ENCODE measurements at places on chromosomes 11 and 22.

GRCh38 chr11:13143486-13144297 is 133.9 kb upstream of the BMAL1 start:
- no peak for DNase-seq

- DNase-seq = no peak
Measured at GRCh38 chr22:48180631-48181030, 1418.2 kb downstream of the TBC1D22A start.

DNA sequence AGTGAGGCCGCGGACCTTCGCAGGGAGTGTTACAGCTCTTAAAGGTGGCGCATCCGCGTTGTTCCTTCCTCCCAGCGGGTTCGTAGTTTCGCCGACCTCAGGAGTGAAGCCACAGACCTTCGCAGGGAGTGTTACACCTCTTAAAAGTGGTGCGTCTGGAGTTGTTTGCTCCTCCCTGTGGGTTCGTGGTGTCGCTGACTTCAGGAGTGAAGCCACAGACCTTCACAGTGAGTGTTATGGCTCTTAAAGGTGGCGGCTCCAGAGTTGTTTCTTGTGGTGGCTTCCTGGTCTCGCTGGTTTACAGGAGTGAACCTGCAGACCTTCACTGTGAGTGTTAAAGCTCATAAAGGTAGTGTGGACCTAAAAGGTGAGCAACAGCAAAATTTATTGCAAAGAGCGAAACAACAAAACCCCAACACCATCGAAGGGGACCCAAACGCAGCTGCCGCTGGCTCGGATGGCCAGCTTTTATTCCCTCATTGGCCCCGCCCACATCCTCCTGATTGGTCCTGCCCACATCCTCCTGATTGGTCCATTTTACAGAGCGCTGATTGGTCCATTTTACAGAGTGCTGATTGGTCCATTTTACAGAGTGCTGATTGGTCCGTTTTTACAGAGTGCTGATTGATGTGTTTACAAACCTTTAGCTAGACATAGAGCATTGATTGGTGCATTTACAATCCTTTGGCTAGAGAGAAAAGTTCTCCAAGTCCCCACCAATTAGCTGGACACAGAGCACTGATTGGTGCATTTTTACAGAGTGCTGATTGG is 1.2 kb upstream of the TMEM45B start:
- no peak for DNase-seq

GRCh38 chr22:48068323-48068885 is 1306.0 kb downstream of the TBC1D22A start:
- no peak for DNase-seq

DNA sequence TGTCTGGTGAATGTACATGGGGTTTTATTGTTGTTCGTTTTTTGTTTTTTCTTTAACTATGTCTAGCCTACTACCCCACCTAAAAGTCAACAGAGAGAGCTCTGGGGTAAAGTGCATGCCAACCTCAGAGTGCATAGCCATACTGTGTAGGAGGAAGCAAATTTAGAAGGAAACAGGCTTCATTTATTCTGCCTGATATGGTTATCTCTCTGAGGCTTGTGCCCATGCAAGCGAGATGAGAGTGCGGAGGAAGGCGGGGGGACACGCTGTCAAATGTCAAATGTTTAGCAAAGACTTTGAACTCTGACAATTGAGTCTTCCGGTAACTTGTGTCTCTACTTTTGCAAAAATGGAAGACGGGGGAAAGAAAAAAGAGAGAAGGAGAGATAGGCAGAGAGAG is 295.5 kb downstream of the ETS1 start:
- no peak for DNase-seq

DNA sequence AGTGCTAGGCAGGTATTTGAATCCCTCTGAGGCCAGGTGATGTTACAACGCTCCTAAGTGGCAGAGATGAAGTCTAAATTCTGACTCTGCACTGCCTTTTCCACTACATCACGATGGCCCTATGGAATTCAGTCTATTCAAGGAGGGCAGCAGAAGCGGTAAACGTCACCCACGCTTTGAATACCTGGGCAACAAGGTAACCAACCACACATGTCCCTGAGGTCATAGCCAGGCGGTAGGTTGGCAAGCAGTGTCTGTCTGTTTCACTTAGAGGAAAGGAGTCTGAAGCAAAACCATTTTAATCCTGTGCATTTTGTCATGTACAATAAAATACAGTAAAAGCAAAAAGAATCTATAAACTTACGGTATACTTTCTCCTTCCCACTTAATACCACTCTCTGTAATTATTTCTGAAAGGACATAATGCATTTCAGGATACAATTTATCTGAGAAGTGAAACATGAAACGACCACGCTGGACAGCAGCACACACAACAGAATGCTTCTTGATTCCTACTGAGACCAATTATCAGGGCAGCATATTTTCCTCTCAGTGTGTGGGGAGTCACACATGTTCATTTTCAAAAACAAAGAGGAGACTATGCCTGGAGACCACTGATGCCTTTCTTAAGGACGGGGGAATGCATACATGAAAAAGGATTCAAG is 51.3 kb downstream of the PRDM10 start:
- DNase-seq = no peak

- DNase-seq = no peak
Measured at GRCh38 chr11:132838627-132839026, 693.7 kb downstream of the OPCML start.

GRCh38 chr22:20080776-20081654 is 974 bp downstream of the DGCR8 start:
- no peak for DNase-seq

GRCh38 chr22:19941365-19942082 is at the start of the genes COMT and TXNRD2:
TSS of gene COMT (plus strand) at chr22:19941772. CDS start at chr22:19962527, 20,755 bp downstream.
TSS of gene TXNRD2 (minus strand) at chr22:19941818. CDS start at chr22:19941803, 15 bp downstream.
- DNase-seq = no peak

DNA sequence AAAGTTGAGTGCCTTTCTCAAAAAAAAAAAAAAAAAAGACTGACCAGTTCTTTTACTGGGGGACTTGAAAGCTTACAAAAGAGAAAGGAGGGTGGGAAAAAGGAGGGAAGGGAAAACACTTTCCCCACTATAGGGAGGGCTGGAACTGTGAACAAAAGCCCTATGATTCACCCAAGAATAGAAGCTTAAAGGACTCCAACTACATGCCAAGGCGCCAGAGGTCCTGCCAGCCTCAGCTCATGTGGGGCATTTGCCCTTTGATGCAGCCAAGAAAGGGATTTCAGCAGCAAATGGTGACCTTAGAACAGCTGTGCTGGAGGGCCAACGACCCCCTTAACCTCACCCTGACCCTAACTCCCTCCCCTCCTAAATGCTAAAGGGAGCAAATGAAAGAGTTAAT is 160.0 kb downstream of the NTM start:
- DNase-seq = no peak

DNA sequence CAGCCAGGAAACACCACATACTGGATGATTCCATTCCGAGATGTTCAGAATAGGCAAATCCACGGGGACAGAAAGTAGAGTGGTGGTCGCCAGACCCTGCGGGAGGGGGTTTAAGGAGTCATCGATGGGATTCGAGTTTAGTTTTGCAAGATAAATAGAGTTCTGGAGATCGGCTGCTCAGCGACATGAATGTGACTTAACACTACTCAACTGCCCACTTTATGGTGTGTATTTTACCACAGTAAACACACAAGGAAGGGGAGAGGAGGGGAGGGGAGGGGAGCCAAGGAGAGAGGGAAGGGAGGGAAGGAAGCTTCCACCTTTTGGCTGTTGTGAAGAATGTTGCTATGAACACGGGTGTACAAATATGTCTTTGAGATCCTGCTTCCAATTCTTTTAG is 10.4 kb upstream of the ARHGAP8 start:
- DNase-seq = no peak

DNA sequence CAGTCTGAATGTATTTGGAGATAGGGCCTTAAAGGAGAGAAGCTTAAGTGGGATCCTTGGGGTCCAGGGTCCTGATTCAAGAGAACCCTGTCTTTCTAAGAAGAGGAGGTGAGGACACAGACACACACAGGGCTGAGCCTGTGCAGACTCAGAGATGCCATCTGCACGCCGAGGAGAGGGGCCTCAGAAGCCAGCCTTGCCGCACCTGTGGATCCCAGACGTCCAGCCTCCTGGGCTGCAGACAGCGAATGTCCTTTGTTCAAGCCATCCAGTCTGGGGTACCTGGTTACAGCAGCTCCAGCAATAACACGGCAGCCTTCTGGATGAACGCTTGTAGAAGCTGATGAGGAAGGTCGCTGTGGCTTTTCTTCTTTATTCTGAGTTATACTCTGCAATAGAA is 1086.1 kb downstream of the BRD1 start:
- DNase-seq = no peak

- DNase-seq = no peak
Measured at GRCh38 chr22:35418088-35418487, 18.1 kb downstream of the MCM5 start.

- DNase-seq = no peak
Measured at GRCh38 chr11:23539556-23539955, 679.3 kb upstream of the CCDC179 start.

DNA sequence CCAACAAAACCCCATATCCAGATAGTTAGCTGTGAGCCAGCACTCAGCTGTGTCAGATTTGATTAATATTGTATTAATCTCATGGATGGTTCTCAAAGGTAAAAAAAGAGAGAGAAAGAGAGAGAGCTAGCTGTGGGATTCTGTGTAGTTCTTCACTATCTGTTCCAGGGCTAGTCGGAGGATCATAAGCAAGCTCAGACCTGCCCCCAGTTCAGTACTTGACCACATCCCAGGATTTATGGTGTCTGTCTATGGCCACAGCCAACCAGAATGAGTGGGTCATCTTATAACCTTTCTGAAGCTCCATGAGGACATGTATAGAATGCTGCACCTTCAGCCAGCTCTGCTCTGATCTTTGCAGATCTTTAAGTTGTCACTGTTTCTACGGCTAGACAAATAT is 13.5 kb upstream of the B3GNT6 start:
- no peak for DNase-seq

DNA sequence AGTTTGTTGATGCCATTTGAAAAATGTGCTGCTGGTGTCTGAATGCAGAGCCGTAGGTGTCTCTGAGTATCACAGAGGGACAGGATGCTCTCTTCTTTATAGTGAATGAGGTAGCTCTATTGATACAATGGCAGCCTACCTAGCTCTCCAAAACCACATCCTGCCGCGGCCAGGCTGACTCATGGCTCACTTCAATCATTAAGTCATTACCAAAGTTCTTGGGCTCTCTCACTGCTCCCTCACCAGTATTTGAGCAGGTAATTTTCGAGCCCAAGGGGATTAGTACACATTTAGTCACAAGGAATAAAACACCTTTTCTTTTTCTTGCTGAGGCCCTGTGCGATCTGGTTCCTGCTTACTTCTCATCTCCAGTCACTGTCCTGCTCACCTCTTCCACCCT is 509.0 kb upstream of the LARGE1 start:
- DNase-seq = no peak

- DNase-seq = no peak
Measured at GRCh38 chr11:102318469-102318868, 1.2 kb downstream of the BIRC3 start.

GRCh38 chr11:134407321-134407828 is 4.7 kb downstream of the B3GAT1 start:
- no peak for DNase-seq

DNA sequence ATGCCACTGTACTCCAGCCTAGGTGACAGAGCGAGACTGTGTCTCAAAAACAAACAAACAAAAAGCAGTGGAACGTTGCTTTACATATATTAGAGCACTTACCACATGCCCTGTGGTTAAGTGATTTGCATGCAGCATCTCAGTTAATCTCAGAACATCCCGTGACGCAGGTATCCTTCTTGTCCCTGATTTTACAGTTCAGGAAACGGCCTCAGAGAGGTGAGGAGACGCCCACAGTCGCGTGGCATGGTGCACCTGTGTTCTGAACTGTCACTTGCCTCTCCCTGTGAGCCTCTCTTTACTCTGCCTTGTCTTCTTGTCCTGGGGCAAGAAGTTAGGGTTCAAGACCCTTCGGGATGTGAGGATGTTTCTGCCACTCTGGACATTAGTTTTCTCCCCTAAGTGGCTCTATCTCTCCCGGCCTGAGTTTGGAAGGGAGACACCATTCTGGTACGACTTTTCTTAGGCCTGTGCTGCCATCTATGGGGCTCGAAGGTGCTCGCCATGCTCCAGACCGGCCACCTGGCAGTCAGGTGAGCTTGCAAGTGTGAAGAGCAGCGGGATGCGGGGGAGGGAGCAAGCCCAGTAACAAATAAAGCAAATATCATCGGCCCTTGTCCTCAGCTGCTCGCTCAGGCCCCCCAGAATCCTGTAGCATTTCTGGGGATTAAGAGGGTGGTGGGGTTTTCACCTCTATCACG is 25.6 kb downstream of the YWHAH start:
- DNase-seq = peak; percentile 39

DNA sequence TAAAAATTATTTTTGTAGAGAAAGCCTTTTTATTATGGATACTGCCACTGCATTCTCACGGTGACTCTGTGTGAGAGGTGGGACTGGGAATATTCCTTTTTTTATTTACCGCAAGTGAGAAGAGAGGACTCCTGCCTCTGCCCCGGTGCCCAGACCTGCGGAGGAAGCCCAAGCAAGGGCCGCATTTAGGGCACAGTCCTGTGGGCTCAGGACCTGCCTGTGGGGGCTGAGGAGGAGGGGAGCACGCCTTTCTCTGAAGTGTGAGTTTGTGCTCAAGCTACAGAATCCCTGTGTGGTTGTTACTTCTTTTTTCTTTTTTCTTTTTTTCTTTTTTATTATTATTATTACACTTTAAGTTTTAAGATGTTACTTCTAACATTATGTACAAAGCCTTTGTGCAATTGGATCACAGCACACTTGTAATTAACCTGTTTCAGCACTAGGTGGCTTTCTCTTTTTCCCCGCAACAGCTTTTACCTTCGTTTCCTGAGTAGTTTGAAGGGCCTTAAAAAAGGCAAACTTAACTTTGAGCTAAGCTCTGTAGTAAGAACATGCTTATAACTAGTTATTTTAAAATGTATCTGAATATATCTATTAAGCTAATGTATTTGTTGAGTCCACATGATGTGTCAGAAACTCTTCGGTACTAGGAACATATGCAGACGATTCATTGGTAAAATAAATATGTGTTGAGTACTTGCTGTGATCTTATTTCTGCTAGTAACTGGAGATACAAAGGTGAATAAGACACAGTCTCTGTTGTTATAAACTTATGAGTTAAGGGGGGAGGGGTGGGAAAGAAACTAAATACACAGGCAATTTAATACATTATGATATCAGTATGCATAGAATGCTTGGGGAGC is 18.3 kb downstream of the AMOTL1 start:
- no peak for DNase-seq

GRCh38 chr11:81874635-81875034 is 859.0 kb downstream of the FAM181B start:
- no peak for DNase-seq

DNA sequence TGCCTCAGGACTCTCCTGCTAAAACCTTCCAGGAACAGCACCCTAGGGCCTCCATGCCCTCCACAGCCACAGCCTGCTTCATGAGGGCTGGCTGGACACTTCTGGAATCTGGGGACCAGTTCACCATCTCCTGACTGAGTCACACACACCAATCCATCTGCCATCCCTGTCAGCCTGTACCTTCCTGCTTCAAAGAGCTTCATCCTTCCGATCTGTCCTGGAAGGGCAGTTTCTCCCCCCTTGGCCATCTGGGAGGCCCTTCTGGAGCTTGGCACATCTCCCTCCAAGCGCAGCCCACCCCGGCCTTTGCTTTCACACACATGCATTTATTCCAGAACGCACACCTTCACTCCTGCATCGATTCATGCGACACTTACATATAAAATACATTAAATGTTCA is 13.0 kb downstream of the APBB1 start:
- DNase-seq = peak; percentile 30

Data from NCI-H1694 treated with DMSO at 0.1 percent for 48 hours (cell line).